ENCODE measurements at places on chromosomes 4 and X. TPM values are rescaled to one million over a fixed set of nuclear protein-coding genes. Genes with fewer than 3 reads are reported as not detected.

STK32B gene
- total RNA-seq = 2.6 TPM

CLTRN gene
- total RNA-seq = 2.0 TPM

KLHL4 gene
- 0.68 TPM for total RNA-seq

USP27X gene
- 3.1 TPM for total RNA-seq

SLC16A2 gene
- total RNA-seq = 5.0 TPM

GPR119 gene
- total RNA-seq = not detected

SGCB gene
- total RNA-seq = 21.1 TPM

EXOC1L gene
- total RNA-seq = not detected

Data from kidney epithelial cell (primary cell).